ENCODE measurements at places on chromosomes 5 and 9.

GRCh38 chr9:92094655-92095054 lies 20.6 kb downstream of the SPTLC1 start:
- H3K27me3 ChIP-seq = no peaks in the 10 kb centered on the region
- no peak overlapping the region for H3K4me3 ChIP-seq
- no peak overlapping the region for H3K27ac ChIP-seq
- 0 out of 2 replicates have a peak, but pooled peaks cover 6% of the 10 kb centered on the region for H3K4me1 ChIP-seq

DNA sequence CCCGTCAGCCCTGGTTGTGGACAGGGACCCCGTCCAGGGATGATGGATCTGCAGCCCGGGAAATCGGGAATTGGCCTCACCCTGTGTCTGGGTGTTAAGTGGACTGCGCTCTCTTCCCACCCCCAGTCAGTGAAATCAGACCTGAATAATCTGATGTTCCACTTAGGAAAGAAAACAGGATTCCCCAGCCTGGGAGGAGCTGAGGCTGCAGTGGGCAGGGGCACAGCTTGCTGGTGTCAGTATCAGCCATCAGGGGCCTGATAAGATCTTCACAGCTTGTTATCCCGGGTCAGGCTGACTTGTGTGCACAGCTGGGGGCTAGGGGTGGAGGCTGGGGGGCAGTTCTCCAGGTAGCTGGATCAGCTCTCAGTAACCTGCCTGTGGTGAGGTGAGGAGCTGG lies 29.1 kb downstream of the LMX1B start:
- H3K4me3 ChIP-seq = no peak overlapping the region
- H3K27me3 ChIP-seq = peaks cover 9% of the 10 kb centered on the region
- H3K36me3 ChIP-seq = no peaks in the 10 kb centered on the region
- DNase-seq = no peak
- H3K27ac ChIP-seq = no peak overlapping the region

GRCh38 chr9:109913461-109913810 lies 133.4 kb downstream of the PALM2AKAP2 start:
- no peak overlapping the region for H3K4me3 ChIP-seq
- H3K36me3 ChIP-seq = no peaks in the 10 kb centered on the region
- H3K27ac ChIP-seq = no peak overlapping the region
- DNase-seq = no peak
- H3K27me3 ChIP-seq = no peaks in the 10 kb centered on the region

- no peaks in the 10 kb centered on the region for H3K27me3 ChIP-seq
- H3K4me1 ChIP-seq = peaks cover 23% of the 10 kb centered on the region
- H3K36me3 ChIP-seq = no peaks in the 10 kb centered on the region
- DNase-seq = no peak
- no peak overlapping the region for H3K27ac ChIP-seq
Observed at GRCh38 chr5:139693676-139694364, 45.7 kb downstream of the CXXC5 start.

DNA sequence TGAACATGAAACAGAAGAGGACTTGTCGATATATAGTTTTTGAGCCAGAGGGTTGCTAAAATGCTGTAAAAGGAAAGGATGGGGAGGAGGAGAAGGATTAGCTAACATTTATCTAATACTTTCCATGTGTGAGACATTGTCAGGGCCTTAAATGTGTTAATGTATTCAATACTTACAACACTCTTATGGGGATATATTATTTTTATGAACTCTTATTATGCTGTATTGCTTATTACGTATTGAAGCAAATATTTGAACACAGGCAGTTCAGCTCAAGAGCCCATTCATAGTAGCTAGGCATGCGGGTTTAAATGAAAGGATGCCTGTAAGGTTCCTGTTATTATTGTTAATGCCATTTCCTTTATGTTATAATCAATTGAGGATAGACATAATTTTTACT lies 391.5 kb downstream of the CCDC171 start:
- no peak overlapping the region for H3K4me3 ChIP-seq
- no peaks in the 10 kb centered on the region for H3K27me3 ChIP-seq
- H3K27ac ChIP-seq = no peak overlapping the region
- no peaks in the 10 kb centered on the region for H3K4me1 ChIP-seq

- H3K4me1 ChIP-seq = no peaks in the 10 kb centered on the region
- no peak for DNase-seq
- H3K4me3 ChIP-seq = no peak overlapping the region
Observed at GRCh38 chr5:133869519-133870335, 98.7 kb downstream of the C5orf15 start.

DNA sequence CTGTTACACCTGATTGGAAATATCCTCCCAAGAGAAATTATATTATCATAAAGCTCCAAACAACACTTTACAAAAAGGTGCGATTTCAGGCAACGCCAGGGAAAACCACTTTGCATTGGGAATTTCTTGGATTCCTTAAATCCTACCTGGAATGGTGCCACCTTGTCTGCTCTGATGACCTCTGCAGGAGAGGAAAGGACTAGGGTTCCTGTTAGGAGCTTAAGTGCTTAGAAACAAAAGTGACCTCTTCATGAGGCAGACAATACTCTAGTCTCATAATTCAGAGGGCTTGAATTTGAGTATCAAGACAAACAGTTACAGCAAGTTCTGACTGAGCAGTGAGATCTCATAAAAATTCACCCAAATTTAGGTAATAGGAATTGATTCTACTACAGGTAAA lies 33.9 kb upstream of the GLIS3 start:
- no peaks in the 10 kb centered on the region for H3K27me3 ChIP-seq
- H3K4me3 ChIP-seq = no peak overlapping the region
- DNase-seq = no peak

- no peaks in the 10 kb centered on the region for H3K27me3 ChIP-seq
- H3K27ac ChIP-seq = no peak overlapping the region
- peaks cover 2% of the 10 kb centered on the region for H3K4me1 ChIP-seq
- no peaks in the 10 kb centered on the region for H3K36me3 ChIP-seq
Observed at GRCh38 chr9:16458696-16459420, 411.6 kb downstream of the BNC2 start.

- H3K4me3 ChIP-seq = no peak overlapping the region
- no peak overlapping the region for H3K27ac ChIP-seq
- no peak for DNase-seq
- no peaks in the 10 kb centered on the region for H3K36me3 ChIP-seq
Observed at GRCh38 chr9:106772523-106773290, 90.3 kb upstream of the ZNF462 start.

DNA sequence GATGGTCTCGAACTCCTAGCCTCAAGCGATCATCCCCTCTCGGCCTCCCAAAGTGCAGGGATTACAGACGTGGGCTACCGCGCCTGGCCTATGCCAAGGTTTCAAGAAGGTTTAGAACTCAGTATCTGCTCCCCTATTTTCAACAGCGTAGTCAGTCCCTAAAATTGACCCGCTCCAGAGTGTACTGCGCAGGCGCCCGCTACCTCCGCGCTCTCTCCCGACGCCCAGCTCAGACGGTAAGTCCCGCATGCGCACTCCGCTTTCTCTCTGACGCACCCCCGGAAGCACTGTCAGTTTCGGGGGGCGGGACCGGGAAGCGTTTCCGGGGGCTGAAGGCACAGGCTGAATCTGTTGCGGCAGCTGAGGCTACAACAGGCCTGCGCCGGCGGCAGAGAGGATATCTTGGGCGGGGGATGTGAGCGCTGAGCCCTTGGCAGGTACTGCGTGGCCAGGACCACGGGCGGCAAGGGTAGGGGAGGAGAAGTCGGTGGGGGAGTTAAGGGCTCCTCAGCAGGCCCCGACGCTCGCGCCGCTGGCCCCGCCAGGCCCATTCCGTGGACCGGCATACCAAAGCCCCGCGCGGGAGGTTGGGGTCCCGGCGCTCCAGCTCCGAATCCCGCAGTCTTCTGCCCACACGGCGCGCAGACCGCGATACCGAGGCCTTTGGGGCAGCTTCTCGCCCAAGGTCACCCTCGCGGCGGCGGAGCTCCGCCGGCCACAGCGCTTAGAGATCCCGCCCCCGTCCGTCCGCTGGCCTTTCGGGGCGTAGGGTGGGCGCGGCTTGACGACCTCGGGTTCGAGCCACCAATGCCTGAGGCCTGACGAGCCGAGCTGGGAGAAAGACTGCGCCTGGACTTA lies at the start of gene ZBTB43:
ZBTB43 (plus strand) TSS at position 345 of the 858 bp plus-strand sequence. CDS start 27,470 bp downstream, outside the sequence.
- no peak within 1 kb of the TSS for H3K27ac ChIP-seq
- peak; percentile 90 for DNase-seq
- no peaks in the 10 kb centered on the region for H3K36me3 ChIP-seq
- peaks cover 2% of the 10 kb centered on the region for H3K4me1 ChIP-seq
- no peaks in the 10 kb centered on the region for H3K27me3 ChIP-seq

DNA sequence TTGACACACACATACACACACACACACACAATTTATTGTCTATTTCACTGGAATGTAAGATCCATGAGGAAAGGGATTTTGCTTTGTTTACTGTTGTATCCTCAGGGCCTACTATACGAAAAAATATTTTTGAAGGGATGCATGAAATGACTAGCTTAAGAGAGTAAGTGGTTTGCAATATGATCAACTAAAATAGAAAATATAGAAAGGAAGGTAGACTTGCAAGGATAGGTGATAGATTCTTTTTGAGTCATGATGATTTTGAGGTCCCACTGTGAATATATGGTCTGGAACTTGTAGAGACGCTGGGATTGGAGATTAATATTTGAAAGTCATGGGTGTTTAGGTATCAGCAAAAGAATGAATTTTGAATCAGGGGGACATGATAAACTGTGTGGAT lies 28.9 kb upstream of the OTULIN start:
- no peak for DNase-seq
- H3K27ac ChIP-seq = no peak overlapping the region
- no peaks in the 10 kb centered on the region for H3K36me3 ChIP-seq
- H3K27me3 ChIP-seq = no peaks in the 10 kb centered on the region
- H3K4me3 ChIP-seq = no peak overlapping the region

DNA sequence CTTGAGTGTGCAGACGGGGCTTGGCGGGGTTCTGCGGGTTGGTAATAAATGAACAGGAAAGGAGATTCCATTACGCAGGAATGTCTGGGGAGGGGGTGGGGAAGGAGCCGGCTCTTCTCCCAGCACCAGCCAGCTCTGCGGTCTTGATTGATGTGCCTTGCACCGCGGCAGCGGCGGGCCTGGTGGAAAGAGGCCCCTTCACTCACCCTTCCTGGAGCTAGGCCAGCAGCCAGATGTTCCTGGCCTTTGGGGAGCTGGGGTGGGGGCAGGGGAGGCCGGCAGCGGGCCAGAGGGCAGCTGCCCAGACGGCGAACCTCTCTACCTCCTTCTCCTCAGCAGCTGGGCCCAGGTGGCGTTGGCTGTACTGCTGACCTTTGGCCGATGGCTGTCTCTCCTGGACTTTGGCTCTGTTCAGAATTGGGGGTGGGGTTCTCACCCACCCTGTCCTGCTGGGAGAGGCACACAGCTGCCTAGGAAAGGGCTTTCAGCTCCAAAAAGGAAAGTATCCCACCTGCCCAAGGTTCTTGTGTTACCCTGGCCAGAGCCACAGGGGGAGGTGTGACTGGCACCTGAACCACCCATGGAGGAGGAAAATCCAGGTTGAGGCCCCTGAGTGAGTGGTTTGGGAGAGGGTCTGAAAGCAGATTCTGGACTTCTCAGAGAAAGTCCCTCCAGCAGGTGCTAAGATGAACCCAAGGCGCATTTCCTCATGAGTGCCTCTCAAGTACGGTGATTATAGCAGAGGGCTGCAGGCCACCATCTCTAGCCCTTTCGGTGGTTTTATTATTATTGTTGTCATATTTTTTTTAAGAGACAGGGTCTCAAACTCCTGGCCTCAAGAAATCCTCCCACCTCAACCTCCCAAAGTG lies 58.0 kb upstream of the SYNPO start:
- no peaks in the 10 kb centered on the region for H3K4me1 ChIP-seq
- H3K27ac ChIP-seq = no peak overlapping the region
- H3K36me3 ChIP-seq = no peaks in the 10 kb centered on the region

DNA sequence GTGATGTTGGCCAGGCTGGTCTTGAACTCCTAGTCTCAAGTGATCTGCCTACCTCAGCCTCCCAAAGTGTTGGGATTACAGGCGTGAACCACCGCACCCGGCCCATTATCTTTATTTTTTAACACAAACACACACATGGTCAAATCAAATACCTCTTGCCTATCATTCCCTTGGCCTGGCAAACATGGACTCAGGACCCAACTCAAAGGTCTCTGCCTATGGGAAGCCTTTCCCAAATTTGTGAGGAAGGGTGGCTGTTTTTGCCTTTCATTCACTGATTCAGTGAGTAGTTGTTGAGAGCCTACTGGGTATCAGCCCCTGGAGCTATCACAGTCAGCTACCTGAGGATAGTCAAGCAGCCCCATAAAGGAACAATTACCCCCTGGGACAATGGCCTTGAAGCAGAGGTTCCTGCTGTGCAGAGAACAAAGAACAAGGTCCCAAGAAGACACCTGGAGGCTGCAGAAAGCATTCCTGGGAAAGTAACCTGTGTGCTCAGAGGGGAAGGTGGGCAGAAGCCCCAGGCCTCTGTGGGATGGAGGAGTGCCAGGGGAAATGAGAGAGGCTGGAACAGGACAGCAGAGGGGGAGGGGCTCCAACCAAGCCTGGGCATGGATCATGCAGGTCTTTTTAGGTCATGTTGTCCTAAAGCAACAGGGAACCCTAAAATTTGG lies 126.4 kb downstream of the CRB2 start:
- H3K27ac ChIP-seq = no peak overlapping the region
- peaks cover 12% of the 10 kb centered on the region for H3K4me1 ChIP-seq
- DNase-seq = peak; percentile 48
- no peaks in the 10 kb centered on the region for H3K27me3 ChIP-seq
- H3K36me3 ChIP-seq = no peaks in the 10 kb centered on the region
- H3K4me3 ChIP-seq = no peak overlapping the region

GRCh38 chr5:96893342-96893741 lies 17.0 kb downstream of the ERAP2 start:
- H3K27ac ChIP-seq = no peak overlapping the region
- no peaks in the 10 kb centered on the region for H3K27me3 ChIP-seq
- H3K4me3 ChIP-seq = no peak overlapping the region

DNA sequence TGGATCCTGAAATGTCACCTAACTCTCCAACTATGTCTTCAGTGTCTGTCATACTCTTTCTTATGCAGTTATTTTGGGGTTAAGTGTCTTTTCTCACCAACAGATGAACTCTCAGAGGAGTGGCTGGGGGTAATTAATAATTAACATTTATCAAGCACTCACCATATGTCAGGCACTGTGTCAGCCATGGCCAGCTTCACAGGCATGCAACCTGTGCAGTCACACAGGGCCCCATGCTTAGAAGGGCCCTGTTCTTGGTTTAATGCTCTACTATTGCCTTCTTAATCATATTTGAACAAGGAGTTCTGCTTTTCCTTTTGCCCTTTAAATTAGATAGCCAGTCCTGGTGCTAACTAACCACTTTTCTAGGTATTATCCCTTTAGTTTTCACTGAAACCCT lies 3.4 kb upstream of the GRPEL2 start:
- no peaks in the 10 kb centered on the region for H3K4me1 ChIP-seq
- DNase-seq = no peak
- no peaks in the 10 kb centered on the region for H3K27me3 ChIP-seq
- H3K27ac ChIP-seq = no peak overlapping the region
- H3K4me3 ChIP-seq = no peak overlapping the region
- H3K36me3 ChIP-seq = no peaks in the 10 kb centered on the region

Data from iPS DF 6.9 (cell line).